ENCODE measurements at places on chromosomes 1 and 21.

GRCh38 chr1:48190881-48191280 lies 31.6 kb upstream of the SLC5A9 start:
- H3K27ac ChIP-seq, result no peak overlapping the region
- H3K27me3 ChIP-seq, result peaks cover 14% of the 10 kb centered on the region
- H3K4me1 ChIP-seq, result no peaks in the 10 kb centered on the region
- no peak overlapping the region for H3K4me3 ChIP-seq
- no peaks in the 10 kb centered on the region for H3K36me3 ChIP-seq

GRCh38 chr1:82689217-82689616 lies 888.5 kb downstream of the ADGRL2 start:
- H3K4me3 ChIP-seq, result no peak overlapping the region
- no peak overlapping the region for H3K27ac ChIP-seq
- H3K4me1 ChIP-seq, result no peaks in the 10 kb centered on the region
- no peaks in the 10 kb centered on the region for H3K36me3 ChIP-seq

GRCh38 chr21:36722370-36723368 lies 23.8 kb downstream of the SIM2 start:
- no peak overlapping the region for H3K27ac ChIP-seq
- H3K4me3 ChIP-seq, result no peak overlapping the region
- DNase-seq, result no peak
- peaks cover 5% of the 10 kb centered on the region for H3K27me3 ChIP-seq
- H3K4me1 ChIP-seq, result no peaks in the 10 kb centered on the region

DNA sequence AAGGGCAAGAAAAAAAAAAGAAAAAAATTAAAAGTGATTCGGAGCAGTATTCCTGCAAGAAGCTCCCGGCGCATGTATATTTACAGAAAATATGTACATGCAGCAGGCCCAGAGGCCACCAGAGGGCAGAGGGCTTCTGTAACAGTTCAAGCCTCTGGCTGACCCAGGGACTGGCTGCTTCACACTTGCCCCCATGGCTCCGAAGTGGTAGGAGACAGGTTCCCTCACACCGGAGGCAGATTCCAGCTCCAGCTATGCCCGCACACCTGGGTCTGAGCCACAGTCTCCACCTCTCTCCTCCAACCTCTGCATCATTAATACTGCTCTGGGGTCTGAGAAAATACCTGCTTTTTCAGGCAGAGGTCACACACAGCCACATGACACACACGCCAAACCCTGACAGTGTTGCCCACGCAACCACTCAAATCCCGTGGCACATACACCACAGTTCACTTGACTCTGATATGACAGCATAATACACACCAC lies 2.2 kb upstream of the ARHGAP30 start:
- H3K36me3 ChIP-seq, result peaks cover under 1% of the 10 kb centered on the region
- H3K4me3 ChIP-seq, result peak overlapping the region; percentile 35
- peak; percentile 63 for DNase-seq
- H3K27me3 ChIP-seq, result peaks cover 13% of the 10 kb centered on the region
- H3K27ac ChIP-seq, result peak overlapping the region; percentile 71

GRCh38 chr1:217524787-217525520 lies 105.9 kb downstream of the GPATCH2 start:
- H3K4me1 ChIP-seq, result no peaks in the 10 kb centered on the region
- no peaks in the 10 kb centered on the region for H3K27me3 ChIP-seq

GRCh38 chr1:116488071-116488470 lies 82.8 kb downstream of the CD58 start:
- no peak overlapping the region for H3K4me3 ChIP-seq
- peaks cover 1% of the 10 kb centered on the region for H3K4me1 ChIP-seq
- no peak overlapping the region for H3K27ac ChIP-seq
- no peak for DNase-seq
- no peaks in the 10 kb centered on the region for H3K27me3 ChIP-seq

- no peak for DNase-seq
- no peaks in the 10 kb centered on the region for H3K36me3 ChIP-seq
- H3K4me3 ChIP-seq, result no peak overlapping the region
- H3K4me1 ChIP-seq, result peaks cover 6% of the 10 kb centered on the region
Observed at GRCh38 chr1:3683992-3684391, 31.7 kb downstream of the TP73 start.

GRCh38 chr1:237383791-237384190 lies 341.8 kb downstream of the RYR2 start:
- H3K27ac ChIP-seq, result no peak overlapping the region
- peaks cover 1% of the 10 kb centered on the region for H3K27me3 ChIP-seq
- DNase-seq, result no peak
- H3K4me1 ChIP-seq, result no peaks in the 10 kb centered on the region
- no peak overlapping the region for H3K4me3 ChIP-seq
- no peaks in the 10 kb centered on the region for H3K36me3 ChIP-seq

- no peak overlapping the region for H3K27ac ChIP-seq
- no peak for DNase-seq
- peaks cover 5% of the 10 kb centered on the region for H3K4me1 ChIP-seq
- no peaks in the 10 kb centered on the region for H3K36me3 ChIP-seq
- no peaks in the 10 kb centered on the region for H3K27me3 ChIP-seq
Observed at GRCh38 chr1:67888216-67889106, 55.2 kb upstream of the GNG12 start.

DNA sequence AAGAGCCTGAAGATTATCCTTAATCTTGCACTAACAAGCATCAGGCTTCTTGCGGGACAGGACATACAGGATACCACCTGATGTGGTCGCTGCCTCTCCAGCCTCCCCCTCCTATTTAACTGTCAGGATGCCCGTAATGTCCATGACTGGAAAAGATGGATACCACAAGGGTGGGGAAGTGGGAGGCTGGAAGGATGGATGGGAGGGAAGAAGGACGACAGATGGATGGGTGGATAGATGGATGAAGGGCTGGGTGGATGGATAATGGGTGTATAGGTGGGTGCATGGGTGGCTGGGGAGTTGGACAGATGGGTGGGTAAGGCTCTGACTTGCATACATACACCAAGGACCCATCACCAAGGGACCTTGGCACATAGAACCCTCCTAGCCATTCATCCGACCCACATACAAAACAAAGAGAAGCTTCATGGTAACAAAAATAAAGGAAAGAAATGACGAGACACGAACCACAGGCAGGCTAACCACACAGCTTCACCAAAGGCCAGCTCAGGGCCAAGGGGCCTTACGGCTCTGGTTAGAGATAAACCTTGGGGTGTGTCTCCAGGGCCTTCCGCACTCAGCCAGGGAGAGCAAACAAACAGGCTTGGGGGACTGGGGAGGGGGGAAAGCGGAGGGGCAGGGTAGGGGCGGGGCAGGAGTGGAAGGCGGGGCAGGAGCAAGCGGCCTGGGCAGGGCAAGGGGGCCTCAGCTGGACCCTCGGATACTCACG lies 50.5 kb downstream of the HSPG2 start:
- H3K4me1 ChIP-seq, result no peaks in the 10 kb centered on the region
- H3K4me3 ChIP-seq, result no peak overlapping the region
- no peaks in the 10 kb centered on the region for H3K36me3 ChIP-seq
- H3K27me3 ChIP-seq, result no peaks in the 10 kb centered on the region

- H3K36me3 ChIP-seq, result no peaks in the 10 kb centered on the region
- H3K27me3 ChIP-seq, result peaks cover 11% of the 10 kb centered on the region
- DNase-seq, result peak; percentile 61
- peaks cover 26% of the 10 kb centered on the region for H3K4me1 ChIP-seq
- no peak overlapping the region for H3K4me3 ChIP-seq
Observed at GRCh38 chr1:86499987-86500593, 31.4 kb downstream of the CLCA1 start.

GRCh38 chr1:13646521-13646920 lies 53.5 kb upstream of the PRDM2 start:
- peaks cover 11% of the 10 kb centered on the region for H3K27me3 ChIP-seq
- H3K27ac ChIP-seq, result no peak overlapping the region
- H3K4me3 ChIP-seq, result no peak overlapping the region
- H3K36me3 ChIP-seq, result no peaks in the 10 kb centered on the region

GRCh38 chr21:43728154-43728466 lies 9.2 kb downstream of the PDXK start:
- peaks cover 10% of the 10 kb centered on the region for H3K27me3 ChIP-seq
- no peaks in the 10 kb centered on the region for H3K36me3 ChIP-seq
- H3K4me3 ChIP-seq, result peak overlapping the region; percentile 90

DNA sequence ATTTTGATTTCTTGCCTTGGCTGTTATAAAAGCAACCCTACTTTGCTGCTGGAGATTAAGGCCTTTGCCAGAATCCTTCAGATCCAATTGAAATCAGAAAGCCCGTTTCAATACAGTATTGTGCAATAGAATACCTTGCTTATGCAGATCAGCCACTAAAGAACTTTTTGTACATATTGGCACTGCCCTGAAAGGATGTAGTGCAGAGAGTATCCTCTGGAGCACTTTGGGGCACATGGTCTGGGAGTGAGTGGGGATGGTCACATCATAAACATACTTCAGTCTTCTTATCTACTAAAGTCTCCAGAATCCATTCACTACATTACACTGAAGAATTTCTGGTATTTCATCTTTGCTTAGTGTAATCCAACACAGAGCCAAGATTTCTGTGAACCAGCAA lies 189.0 kb downstream of the CENPF start:
- H3K27me3 ChIP-seq, result no peaks in the 10 kb centered on the region
- no peak for DNase-seq
- H3K27ac ChIP-seq, result no peak overlapping the region
- no peaks in the 10 kb centered on the region for H3K4me1 ChIP-seq

DNA sequence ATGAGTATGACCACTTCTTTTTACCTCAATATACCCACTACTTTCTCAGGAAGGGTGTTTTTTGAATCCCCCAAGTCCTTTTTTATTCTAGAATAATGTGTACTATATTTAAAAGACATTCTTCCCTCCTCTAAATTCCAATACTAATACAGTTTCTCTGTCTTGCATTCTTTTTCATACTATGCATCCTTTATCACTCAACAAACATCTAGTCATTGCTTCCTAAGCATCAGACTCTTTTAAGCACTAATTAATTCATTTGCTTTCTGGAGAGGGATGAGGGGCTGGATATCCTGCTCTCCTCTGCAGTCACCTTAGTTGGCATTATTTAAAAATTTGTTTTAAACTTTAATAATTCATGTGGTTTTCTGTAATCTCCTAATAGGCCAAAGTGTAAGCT lies 838.8 kb downstream of the KCNT2 start:
- no peaks in the 10 kb centered on the region for H3K36me3 ChIP-seq
- no peaks in the 10 kb centered on the region for H3K4me1 ChIP-seq
- no peak for DNase-seq
- H3K27me3 ChIP-seq, result no peaks in the 10 kb centered on the region

Data from immature natural killer cell (primary cell).